ENCODE measurements at places on chromosomes 13 and 19.
A peak's percentile ranks its signal among the peaks of the same experiment; 100 is the strongest.

- no peak for DNase-seq
These were observed 516 bp upstream of the ATP1A3 start for GRCh38 chr19:41994521-41994971.

DNA sequence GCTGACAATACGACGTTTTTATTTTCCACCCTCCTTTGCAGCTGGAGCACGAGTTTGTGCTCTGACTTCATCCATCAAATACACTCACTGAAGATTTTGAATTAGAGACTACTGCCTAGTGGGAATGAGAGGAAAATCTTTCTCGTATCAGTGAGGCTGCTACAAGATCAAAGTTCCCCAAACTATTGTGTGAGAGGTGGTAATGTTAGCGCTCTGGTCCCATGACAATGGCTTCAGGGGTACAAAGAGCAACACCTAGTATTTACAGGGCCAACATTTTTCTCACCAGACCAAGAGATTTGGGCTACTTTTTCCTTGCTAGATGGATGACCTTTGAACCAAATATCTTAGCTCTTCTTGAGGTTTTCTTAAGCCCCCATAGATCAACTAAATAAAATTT is 30.3 kb upstream of the PDX1 start:
- DNase-seq = no peak

- no peak for DNase-seq
These were observed 26.6 kb upstream of the ZMYM5 start for GRCh38 chr13:19890030-19890429.

DNA sequence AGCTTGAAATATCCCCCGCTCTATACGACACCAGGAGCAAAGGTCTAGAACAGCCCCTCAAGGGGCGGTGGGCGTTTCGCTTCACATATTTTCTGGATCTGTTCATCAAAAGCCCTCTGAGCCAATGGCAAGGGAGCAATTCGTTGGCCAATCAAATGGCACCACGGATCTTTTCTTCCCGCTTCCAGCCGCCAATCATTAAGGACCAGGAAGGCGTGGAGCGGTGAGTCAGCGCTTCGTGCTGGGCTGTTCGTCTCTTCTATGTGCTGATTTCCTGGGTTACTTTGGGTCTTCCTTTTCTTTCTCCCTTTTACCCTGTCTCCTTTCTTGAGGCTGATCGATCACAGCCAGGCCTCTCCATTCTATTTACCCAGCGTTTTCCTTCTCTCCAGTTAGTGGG is at the start of gene NLRP4:
Gene NLRP4, plus strand, starts transcription at position 201 of the 400 bp plus-strand sequence. CDS start 15,541 bp downstream, outside the sequence.
- DNase-seq = no peak

DNA sequence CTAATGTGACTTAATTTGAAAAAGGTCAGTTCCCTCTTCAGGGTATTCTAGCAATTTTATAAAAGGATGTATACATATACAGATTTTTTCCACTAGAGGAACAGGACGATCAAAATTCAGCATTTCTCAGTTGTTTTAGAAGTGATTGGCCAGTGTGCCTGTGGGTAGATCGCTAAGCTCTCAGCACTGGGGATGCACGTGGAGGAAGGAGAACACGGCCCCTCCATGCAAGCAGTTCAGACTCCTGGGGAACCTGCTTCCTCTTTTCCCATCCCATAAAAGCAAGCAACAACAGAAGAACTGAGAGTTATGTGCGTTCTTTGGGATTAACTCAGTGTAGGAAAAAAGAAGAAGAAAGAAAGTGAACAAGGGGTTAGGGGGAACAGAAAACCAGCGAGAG is 328.8 kb downstream of the FOXO1 start:
- DNase-seq = no peak

GRCh38 chr13:71610876-71611275 is 256.1 kb downstream of the DACH1 start:
- no peak for DNase-seq

DNA sequence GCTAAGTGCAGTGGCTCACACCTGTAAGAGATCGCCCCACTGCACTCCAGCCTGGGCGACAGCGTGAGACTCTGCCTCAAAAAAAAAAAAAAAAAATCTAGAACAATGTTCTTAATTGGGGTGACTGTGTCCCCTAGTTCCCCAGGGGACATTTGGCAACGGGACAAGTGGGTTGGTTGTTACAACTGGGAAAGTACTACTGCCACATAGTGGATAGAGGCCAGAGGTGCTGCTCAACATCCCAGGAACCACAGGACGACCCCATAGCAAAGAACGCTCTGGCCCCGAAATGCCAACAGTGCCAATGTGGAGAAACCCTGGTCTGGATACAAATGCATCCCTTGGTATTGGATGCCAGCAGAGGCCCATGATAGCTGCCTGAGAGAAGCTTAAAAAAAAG is 11.8 kb downstream of the NLRP12 start:
- no peak for DNase-seq

GRCh38 chr19:3785451-3785937 is 687 bp downstream of the MATK start:
- peak; percentile 33 for DNase-seq

GRCh38 chr13:46207828-46208227 is 3.9 kb upstream of the LRRC63 start:
- no peak for DNase-seq

- DNase-seq = no peak
These were observed 69.1 kb upstream of the WASF3 start for GRCh38 chr13:26488236-26489003.

- no peak for DNase-seq
These were observed 21.5 kb downstream of the CPT1C start for GRCh38 chr19:49712397-49712859.

DNA sequence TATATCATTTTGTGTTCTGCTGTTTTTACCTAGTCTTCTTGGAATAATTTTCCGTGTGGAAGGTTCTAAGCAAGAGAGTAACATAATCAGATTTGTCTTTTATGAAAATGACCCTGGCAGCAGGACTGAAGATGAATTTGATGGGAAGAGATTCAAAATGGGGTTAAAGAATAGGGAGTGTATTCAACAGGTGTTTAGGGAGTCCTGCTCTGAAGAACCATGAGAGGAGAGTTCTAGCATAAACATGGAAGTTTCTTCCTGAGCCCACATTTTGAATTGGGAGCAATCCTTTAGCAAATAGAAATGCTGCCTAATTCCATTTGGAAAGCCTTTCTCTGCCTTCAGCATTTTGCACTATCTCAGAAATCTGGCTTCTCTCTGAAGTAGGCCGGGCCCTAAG is 127.0 kb downstream of the CDK8 start:
- no peak for DNase-seq

GRCh38 chr19:50516456-50516855 is 2.7 kb upstream of the ASPDH start:
- DNase-seq = no peak

DNA sequence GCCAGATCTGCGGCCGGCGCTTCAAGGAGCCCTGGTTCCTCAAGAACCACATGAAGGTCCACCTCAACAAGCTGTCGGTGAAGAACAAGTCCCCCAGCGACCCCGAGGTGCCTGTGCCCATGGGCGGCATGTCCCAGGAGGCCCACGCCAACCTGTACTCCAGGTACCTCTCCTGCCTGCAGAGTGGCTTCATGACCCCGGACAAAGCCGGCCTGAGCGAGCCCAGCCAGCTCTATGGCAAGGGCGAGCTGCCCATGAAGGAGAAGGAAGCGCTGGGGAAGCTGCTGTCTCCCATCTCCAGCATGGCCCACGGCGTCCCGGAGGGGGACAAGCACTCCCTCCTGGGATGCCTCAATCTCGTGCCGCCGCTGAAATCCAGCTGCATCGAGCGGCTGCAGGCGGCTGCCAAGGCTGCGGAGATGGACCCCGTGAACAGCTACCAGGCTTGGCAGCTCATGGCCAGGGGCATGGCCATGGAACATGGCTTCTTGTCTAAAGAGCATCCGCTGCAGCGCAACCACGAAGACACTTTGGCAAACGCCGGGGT is 72.6 kb downstream of the ZNF536 start:
- no peak for DNase-seq

GRCh38 chr13:68675209-68675608 is 1432.4 kb upstream of the ATXN8OS start:
- no peak for DNase-seq

DNA sequence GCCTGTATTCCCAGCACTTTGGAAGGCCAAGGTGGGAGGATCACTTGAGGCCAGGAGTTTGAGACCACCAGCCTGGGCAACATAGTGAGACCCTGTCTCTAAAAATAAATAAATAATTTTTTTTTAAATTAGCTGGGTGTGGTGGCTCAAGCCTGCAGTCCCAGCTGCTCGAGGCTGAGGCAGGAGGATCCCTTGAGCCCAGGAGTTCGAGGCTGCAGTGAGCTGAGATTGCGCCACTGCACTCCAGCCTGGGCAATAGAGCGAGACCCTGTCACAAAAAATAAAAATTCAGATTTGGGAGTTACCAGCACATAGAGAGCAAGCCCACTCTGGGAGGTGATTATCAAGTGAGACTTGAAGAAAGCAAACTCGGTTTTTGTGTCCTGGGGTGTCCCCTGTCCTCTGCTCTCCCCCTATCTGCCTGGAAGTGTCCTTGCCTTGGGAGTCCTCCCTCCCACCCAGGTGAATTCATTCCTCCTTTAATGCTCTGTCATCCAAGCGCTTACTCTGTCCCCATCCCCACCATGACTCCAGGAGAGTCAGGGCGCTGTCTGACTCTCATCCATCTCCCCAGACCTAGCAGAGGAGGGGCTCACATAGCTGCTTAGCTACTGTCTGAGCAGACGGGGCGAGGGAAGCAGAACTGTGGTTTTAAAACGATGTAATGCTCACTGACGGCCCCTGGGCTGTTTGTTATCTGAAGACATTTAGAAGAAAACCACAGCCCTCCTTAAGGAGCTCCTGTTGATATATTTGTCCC is 146.8 kb downstream of the STK24 start:
- no peak for DNase-seq

DNA sequence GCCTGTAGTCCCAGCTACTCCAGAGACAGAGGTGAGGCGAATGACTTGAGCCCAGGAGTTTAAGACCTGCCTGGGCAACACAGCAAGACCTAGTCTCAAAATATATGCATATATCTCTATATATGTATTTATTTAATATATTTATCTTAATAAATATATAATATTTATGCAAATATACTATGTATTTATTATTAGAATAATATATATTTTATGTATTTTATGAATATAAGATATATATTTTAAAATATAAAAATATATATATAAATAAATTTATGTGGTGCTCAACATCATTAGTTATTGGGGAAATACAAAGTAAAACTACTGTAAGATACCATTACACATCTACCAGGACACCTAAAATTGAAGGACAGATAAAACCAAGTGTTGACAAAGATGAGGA is 58.1 kb upstream of the IPO5 start:
- DNase-seq = no peak

- DNase-seq = peak; percentile 46
These were observed 19.8 kb downstream of the RBM26 start for GRCh38 chr13:79386125-79386826.

GRCh38 chr19:17001603-17002183 is 24.9 kb downstream of the CPAMD8 start:
- DNase-seq = peak; percentile 95

GRCh38 chr19:46726971-46727501 is 10.1 kb upstream of the PRKD2 start:
- DNase-seq = no peak

- no peak for DNase-seq
These were observed 55.0 kb downstream of the LATS2 start for GRCh38 chr13:21006141-21007005.

GRCh38 chr19:42595550-42596172 is 937 bp upstream of the CEACAM8 start:
- DNase-seq = no peak

DNA sequence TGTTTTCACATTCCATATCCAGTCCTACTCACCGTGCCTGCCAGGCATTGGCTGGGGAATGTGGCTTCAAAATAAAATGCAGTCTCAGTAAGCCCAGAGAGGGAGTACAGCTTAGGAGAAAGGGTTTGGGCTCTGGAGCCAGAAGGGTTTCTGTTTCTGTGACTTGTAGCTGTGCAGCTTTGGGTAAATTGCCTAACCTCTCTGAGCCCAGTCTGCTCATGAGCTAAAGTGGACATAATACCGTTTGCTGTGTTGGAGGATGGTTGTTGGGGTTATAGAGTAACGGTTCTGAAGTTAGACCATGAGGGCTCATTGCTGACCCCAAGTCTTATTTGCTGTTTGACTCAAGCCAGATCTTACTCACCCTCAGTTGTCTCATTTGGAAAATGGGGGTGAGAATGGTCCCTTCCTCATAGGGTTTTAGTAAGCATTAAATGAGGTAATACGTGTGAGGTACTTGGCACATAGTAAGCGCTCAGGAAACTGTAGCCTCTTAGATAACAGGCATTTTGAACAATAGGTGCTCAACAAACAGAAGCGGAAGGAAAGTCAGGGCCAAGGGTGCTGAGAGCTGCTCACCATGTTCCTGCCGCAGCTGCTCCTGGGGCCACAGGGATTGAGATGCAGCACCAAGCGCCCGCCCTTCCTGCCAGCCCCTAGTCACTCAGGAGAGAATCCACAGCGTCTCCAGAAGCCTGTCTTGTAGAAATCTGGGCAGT is 45.5 kb downstream of the C13orf42 start:
- DNase-seq = no peak

- DNase-seq = no peak
These were observed 24.5 kb upstream of the CYSLTR2 start for GRCh38 chr13:48629277-48629676.

- peak; percentile 89 for DNase-seq
These were observed 3.6 kb downstream of the LGALS7 start for GRCh38 chr19:38769635-38770211.

GRCh38 chr13:109725297-109725696 is 61.1 kb downstream of the IRS2 start:
- DNase-seq = no peak

DNA sequence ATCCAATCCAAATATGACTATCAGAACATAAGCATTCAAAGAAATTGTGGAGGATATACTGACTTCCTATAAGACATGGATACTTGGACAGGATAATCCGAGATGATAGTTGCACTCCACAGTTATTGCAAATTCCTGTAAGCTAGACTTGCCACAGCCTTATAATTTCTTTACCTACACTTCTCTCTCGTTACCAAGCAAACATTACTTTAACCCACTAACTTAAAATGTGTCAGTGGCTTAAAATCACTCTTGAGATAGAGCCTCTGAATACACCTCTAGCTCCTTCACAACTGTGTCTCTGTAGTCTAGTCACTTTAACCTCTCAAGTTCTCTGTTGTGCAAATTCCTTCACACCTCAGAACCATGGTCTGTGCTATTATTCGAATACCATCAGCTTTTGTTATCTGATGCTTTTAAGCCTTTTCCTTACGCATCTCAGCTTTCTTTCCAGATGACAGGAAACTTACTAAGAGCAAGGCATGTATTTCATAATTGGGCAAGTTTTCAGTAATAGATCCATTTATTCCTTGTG is 474.9 kb upstream of the MIR17HG start:
- DNase-seq = no peak

DNA sequence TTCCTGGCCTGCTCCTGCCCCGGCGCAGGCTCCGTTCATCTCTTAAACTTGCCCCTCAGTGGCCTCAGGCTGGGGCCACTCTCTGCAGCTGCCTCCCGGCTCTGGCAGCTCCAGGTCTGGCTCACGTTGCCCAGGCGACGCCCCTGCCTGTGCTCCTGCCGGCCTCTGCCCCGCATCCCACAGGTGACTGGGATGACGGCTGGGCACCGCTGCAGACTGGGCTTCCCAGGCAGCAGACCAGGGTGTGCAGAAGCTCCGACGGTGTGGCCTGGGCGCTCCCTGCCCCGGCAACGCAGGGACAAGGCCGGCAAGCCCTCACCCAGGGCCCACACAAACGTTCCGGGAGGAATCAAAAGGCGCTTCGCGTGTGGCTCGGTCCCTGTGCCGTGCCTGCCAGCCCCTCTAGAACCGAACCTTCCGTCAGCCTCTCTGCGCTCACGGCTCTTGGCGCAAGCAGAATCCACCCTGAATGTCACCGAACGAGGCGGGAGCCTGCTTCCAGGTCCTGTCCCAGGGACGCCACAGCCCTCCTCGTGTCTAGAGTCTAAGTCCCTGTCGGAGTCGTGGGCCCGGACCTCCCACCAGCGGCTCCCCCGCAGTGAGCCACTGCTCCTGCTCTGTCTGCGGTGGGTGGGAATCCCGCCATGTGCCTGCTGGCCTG is 64.8 kb downstream of the MLLT1 start:
- DNase-seq = no peak

Data from CD4-positive, alpha-beta T cell treated with Interleukin-17A for 1 hour (primary cell).